ENCODE measurements at places on chromosomes 7 and 10.

DNA sequence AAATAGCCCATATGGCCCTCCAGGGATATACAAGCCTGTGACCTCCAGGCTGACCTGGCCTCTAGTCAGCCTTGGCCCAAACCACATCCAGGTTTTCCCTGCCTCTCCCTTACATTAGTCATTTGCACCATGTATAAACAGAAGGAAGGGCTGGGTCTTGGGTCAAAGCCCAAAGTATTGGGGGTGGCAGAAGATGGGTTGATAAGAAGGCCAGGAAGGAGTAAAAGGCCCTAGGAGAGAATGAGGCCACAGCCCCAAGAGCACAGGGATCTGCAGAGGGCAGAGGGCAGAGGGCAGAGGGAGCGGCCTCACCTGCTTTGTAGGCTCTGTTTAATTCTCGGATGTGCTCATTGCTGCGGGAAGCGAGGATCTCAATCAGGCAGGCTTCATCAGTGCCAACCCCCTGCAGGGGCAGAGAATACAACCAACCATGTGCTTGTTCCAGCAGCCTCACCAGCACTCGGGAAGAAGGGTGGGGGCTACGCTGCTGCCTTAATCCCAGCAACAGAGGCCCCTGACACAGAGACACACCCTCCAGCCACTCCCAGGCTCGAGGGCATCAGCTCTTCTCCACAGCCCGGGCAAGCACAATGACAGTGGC is 31.3 kb downstream of the PLAC9 start:
- DNase-seq = no peak

GRCh38 chr7:151707105-151707469 is 169.8 kb downstream of the PRKAG2 start:
- no peak for DNase-seq

GRCh38 chr10:103225939-103226338 is 19.7 kb upstream of the RPEL1 start:
- no peak for DNase-seq

GRCh38 chr10:11742009-11742778 is at the start of gene ECHDC3:
ECHDC3 (plus strand) TSS chr10:11742382; CDS start chr10:11742577, 195 bp downstream.
- DNase-seq = no peak

GRCh38 chr7:150585199-150585598 is 18.0 kb downstream of the GIMAP4 start:
- DNase-seq = no peak

DNA sequence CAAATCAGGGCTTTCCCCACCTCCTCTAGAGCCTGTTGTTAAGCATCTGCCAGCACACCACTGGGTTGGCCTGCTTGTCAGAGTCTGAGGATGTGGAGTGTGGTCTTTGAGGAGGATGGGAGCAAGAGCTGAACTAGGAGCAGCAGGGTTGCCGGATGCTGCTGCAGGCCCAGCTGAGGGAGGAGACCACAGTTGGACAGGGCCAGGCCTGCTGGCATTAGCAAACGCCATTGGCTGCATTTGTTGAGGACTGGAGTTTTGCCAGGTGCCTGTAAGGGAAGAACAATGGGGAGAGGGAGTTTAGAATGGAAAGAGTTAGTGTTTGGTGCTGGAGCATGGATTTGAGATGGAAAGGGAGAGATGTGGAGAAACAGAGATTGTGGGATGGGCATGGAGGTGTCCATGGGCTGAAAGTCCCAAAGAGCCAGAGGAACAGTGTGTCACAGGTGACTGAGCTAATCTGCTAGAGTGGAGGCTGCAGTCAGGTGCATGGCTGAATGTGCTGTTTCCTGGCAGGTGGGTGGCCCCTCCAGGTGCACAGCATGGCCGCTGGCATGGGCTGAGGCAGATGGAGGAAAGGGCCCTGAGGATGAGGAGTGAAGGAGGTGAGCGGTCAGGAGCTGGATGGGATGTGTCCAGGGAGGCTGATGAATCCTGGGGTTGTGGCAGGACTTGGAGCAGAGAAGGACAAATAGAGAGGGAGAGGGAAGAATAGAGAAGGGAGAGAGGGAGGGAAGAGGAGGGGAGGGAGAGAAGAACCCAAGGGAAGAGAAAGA is 40.7 kb downstream of the LEP start:
- DNase-seq = no peak

DNA sequence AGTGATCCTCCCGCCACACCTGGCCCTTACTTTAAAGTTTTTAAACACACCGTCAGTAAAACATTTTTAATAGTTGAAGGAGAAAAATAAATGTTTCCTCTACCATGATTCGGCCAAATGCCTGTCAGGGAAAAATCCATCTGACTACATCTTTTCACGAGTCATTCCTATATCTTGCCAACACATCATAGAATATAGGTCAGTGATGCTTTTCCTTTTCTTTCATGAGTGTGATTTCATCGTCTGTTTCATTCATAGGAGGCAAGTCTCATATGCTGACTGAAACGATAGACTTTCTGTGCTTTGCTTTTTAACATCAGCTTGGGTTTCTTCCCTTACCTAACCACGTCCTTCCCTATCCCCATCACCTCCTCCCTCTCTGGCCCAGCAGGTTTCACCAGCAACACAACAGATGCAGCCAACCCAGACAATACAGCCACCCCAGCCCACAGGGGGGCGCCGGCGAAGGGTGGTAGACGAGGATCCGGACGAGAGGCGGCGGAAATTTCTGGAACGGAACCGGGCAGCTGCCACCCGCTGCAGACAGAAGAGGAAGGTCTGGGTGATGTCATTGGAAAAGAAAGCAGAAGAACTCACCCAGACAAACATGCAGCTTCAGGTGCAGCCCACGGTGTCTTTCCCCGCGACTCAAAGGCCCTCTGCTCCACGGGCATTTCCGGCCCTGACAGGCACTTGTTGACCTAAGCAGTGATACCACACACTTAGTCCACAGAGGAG is 149.2 kb downstream of the TRIL start:
- DNase-seq = no peak

DNA sequence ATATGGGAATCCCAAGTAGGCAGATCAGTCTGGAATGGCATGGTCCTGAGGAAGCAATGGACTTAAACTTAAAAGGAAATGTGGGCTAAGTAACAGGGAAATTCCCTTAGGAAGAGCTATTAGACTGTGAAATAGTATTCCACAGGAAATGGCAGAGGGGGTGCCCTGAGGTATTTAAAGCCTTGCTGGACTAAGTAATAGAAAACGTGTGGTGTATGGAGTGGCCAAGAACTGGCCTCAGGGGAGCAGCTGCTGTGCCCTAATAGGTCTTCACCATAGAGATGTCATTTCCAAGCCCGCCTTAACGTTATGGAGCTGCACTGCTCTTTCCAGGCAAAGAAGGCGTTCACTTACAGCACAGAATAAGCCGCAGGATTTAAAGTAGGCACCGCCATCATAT is 365.2 kb upstream of the ZMIZ1 start:
- DNase-seq = no peak

DNA sequence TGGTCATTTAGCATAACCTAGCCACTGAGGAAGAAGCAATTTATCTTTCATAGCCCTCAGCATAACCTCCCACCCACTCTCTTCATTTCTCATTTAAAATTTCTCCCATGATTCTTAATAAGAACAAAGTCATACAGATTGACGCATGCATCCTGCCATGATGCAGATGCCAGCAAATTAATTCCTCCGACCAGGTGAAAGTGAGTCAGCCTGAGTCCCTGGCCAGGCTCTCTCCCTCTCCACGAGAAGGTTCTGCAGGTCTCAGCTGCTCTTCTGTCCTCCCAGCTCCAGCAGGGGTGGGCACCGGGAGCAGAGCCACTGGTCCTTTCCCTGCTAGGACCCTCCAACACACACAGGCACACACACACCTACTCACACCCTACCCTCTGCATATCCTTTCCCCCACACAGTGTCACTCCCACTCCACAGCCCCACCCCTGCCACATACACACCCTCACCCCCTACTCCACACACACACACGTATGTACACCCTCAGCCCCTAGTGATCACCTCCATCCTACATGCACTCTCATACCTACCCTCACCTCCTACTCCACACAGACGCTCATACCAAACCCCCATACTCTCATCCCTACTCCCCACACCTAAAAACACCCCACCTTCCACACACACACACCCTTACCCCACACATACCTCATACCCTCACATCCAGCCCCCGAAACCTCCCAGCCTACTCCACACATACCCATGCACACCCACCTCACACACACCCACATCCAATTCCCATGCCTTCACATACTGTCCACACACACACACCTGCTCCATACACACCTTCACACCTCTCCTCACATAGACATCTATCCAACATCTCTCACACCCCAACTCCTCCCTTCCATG is 78.0 kb downstream of the FAM13C start:
- DNase-seq = no peak

- peak; percentile 56 for DNase-seq
These were observed 278.8 kb downstream of the CACNA2D1 start for GRCh38 chr7:82164813-82165212.

GRCh38 chr10:114652402-114653368 is 5.4 kb downstream of the ABLIM1 start:
- no peak for DNase-seq

DNA sequence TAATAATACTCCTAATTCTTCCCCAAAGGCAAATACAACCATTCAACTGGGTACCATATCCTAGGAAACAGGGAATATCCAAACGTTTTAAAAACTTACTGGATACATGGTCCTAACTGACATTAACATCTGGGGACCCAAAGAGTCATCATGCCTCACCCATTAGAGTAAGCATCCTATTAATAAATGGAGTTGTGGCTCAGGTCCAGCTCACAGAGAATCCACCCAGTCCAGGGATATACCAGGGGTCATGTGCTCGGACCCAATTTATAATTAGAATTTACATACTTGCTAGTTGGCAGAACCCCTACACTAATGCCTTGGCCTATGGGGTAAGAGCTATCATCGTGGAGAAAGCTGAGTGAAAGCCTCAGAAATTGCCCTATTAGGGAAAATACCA is 670.0 kb downstream of the XPNPEP1 start:
- no peak for DNase-seq
